ENCODE measurements at places on chromosomes 7 and 10. TPM values are rescaled to one million over a fixed set of nuclear protein-coding genes. Genes with fewer than 3 reads are reported as not detected.

The ZPBP gene
- not detected for total RNA-seq

DNA sequence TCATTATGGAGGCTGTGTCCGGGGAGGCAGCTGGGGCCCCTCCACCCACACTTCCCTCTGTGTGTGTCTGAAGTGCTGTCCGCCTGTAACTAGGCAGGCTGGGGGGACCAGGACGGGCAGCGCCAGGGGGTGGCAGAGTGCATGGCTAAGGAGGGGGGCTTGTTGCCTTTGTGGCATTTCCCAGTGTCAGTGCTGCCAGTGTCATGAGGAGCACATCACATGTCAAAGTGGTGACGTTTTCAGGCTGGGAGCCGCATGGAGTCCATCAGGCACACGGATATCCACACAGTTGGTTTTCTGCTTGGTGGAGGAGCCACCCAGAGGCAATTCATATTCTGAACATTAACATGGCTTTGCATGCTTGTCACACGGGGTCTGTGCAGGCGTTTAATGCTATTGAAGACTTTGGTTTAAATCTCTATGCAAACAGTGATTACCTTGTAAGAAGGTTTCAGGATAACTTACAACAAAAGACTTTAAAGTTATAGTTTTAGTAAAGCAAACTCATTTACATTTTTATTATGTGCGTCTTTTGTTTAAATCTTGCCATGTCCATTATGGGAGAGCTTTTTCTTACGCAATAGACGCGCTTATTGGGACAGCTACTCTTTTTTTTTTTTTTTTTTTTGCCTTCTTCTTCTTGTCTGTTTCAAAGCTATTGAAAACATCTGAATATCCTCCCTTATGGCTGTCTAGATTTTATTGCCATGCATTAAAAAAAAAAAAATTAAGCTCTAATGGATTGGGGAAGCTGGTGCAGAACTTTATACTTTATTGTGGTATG is 52.9 kb downstream of the C10orf67 start:
- no peak for DNase-seq

DNA sequence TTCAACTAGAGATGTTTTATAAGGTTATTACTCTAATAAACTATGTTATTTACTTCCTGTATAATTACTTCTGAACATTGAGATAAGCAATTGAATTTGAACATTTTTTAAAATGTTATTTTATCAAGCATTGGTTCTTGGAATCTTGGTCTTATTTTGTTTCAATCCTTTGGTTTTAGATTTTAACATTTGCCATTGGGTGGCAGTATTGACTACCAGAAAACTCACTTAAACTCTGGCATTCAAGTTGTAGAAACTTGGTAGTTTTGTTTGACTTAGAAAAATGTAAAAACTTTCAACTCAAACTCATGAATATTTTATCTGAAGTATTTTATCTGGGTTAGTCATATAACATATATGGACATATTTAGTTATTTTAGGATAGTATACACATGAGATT is 48.1 kb downstream of the ATRNL1 start:
- DNase-seq: no peak

- no peak for DNase-seq
These were observed 84.8 kb downstream of the ETV1 start for GRCh38 chr7:13904689-13905088.

GRCh38 chr7:158124671-158125079 is 462.9 kb downstream of the PTPRN2 start:
- DNase-seq: no peak

Measured in activated CD8-positive, alpha-beta T cell treated with anti-CD3 and anti-CD28 coated beads for 36 hours (primary cell).